ENCODE measurements at places on chromosomes 6 and 20.

DNA sequence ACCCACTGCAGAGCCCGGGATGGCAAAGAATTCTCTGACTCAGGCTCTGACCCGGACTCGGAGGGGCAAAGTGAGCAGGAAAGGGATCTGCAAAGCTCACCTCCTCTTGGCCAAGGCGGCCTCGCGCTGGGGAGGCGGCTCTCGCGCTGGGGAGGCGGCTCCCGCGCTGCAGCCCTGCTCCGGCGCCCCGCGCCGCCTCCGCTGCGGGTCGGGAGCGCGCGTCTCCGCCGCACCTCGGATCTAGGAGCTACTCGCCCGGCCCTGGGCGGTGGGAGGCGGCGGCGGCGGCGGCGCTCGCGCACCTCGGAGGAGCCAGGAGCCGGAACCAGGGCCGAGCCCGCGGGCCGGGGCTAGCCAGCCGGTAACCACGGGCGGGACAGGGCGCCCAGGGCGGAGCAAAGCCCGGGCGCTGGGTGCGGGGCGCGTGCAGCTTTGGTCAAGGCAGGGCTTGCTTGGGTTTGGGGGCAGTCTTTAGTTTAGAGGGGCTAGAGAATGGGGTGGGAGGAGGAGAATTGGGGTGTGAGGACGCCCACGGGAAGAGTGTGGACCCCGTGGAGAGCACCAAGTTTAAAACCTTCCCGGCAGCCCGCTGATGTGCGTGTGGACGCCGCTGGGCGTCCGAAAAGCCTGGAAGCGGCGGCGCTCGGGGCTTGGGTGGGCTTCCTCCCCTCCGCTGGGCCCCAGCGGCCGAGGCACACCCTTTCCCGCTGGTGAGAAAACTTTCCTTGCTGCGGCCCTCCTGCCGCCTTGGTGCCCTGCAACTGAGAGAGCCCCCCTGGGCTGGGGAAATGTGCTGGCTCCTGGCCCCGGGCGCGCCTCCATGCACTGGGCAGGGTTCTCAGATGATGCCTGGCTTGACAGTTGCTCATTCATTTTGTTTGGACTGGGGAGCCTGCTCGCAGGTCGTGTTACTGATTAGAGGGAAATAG, at the start of gene MRAP2:
Gene MRAP2, plus strand, starts transcription at position 250 of the 929 bp plus-strand sequence. CDS start 21,547 bp downstream, outside the sequence.
- peak; percentile 29 for DNase-seq

- no peak for DNase-seq
Observed at GRCh38 chr6:137092018-137092417, 47.3 kb upstream of the IL20RA start.

DNA sequence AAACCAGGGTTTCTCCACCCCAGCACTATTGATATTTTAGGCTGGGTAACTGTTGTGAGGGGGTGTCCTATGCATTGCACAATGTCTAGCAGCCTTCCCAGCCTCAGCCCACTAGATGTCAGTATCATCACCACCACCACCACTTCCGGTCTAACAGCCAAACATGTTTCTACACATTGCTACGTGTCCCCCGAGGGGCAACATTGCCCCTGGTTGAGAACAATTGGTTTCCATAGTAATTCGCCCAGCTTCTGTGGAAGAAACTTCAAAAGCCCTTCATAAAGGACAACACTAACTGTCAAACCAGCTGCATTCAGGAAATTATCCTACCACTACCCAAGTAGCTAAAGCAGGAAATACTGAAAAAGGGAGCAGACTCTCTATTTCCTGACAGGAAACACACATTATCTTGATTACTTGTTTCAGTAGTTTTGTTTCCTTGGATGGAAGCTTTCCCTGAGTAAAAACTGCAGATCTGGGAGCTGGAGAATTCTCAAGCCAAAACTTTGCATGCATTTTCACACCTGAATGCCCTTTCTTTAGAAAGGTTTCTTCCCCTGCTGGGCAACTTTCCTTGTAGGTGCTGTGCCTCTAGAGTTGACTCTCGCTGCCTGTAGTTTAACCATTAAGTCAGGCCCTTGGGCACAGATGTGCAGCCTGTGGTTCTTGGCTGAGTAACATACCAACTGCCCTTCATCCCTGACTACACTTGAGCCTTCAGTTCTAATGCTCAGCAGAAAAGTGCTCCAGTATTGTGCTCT, 23.6 kb downstream of the PKHD1 start:
- no peak for DNase-seq

DNA sequence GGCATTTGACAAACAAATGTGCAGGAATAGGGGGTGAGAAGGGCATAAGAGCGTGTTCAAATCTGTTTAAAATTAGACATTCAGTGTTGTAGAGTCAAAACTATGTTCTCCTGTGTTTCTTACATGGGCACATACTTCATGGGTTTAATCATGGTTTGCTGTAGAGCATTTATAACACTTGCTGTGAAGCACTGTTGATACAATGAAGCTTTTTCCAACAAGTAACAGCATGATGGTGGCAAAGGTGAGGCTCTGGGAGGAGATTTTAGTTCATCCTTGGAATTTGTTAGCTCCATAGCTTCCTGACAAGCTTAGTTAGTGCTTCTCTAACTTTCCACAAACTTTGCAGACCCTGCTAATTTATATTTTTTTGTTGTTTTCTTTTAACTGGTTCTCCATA, 900.7 kb downstream of the TFAP2A start:
- DNase-seq: no peak

- no peak for DNase-seq
Observed at GRCh38 chr6:129269076-129269475, 386.1 kb downstream of the LAMA2 start.

GRCh38 chr6:38566295-38567030, 73.3 kb downstream of the BTBD9 start:
- DNase-seq: no peak

GRCh38 chr20:10502098-10502526, 67.0 kb downstream of the SLX4IP start:
- no peak for DNase-seq

DNA sequence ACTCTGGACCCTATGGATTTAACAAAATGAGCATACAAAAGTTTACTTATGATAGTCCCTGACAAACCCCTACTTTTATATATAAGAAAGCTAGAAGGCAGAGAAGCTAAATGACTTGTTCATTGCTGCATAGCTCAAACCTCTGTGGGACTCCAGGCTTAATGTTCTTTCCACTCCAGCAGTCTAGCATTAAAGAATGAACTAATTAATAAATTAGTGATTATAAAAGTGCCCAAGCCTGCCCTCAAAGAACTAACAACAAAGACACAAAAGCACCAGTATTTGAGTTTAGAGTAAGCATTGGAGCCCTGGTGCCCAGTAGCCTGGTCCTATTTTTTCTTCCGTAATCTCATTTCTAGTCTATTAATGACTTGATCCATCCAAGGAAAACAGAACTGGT, 59.9 kb downstream of the LAMA4 start:
- no peak for DNase-seq

DNA sequence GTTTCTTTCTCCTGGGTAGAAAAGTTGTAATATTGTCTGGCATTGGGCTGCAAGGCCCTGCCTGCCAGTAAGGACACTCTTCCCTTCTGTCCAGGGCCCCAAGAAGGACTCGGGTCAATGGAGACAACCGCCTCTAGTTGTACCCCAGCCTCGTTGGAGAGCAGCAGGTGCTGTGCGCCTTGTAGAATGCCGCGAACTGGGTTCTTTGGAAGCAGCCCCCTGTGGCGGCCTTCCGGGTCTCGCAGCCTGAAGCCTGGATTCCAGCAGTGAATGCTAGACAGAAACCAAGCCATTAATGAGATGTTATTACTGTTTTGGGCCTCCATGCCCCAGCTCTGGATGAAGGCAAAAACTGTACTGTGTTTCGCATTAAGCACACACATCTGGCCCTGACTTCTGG, 37.0 kb downstream of the PLCG1 start:
- DNase-seq: no peak

GRCh38 chr6:55492259-55492658, 86.7 kb downstream of the HMGCLL1 start:
- DNase-seq: no peak

- DNase-seq: no peak
Observed at GRCh38 chr20:48532028-48532427, 295.8 kb downstream of the PREX1 start.

DNA sequence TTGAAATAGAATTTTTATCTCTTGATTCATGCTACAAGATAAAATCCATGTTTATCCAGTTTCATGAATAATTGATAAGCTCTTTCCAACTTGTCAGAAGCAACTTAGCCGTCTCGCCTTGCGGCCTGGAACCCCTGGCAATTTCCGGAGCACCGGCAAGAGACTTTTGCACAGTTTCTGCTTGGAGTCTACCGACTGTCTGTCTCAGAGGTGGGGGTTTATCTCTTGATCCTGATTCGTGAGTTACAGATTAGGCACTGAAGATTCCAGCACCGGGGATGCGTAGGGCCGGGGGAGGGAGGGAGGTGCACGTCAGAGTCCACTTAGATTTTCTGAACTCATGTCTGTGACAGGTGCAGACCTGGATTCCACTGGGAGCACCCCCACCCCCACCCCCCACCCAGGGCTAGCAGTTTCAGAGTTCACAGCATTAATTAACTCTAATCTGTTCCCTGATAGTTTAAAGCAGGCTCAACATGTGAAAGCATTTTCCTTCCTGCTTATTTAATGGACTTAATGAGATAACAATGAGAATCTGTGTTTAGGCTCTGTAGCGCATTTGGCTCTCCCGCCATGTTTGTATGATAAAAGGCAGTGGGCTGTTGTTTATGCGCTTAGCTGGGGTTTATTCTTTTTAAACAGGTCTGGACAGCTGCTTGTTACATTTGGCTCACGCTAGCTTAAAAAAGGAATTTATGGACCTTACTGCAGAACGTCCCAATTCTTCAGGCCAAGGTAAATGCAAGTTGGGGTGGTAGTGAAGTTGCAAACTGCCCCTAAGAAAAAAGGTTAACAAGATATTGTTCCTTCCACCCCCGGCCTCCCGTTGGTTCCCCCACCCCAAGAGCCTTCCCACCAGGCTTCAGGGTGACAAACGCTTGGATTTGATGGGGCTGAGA, 8.1 kb upstream of the APCDD1L start:
- no peak for DNase-seq

GRCh38 chr6:159823953-159824352, 23.9 kb downstream of the PNLDC1 start:
- no peak for DNase-seq

GRCh38 chr20:34305333-34306230, 2.4 kb upstream of the AHCY start:
- no peak for DNase-seq

DNA sequence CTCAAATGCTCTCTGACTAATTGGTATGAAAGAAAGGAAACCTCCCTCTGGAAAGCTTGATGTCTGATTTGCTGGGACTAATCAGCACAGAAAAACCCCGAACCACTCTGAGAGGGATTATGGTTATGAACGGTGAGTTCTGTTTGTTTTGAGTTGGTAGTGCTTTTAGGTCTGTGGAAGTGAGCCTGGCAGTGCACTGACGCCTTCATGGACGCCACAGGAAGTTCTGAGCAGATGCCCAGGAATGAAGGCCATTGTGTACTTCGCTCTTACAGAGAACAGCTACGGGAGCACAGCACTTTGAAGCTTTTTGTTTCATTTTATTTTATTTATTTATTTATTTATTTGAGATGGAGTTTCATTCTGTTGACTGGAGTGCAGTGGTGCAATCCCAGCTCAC, 754.1 kb downstream of the QKI start:
- no peak for DNase-seq

GRCh38 chr6:24430086-24430485, 27.4 kb downstream of the MRS2 start:
- DNase-seq: no peak
